ENCODE measurements at places on chromosomes 6 and 20.
A peak's percentile ranks its signal among the peaks of the same experiment; 100 is the strongest.

GRCh38 chr20:46289432-46289831 lies 18.9 kb downstream of the CDH22 start:
- DNase-seq = no peak

- no peak for DNase-seq
These were observed 5.1 kb downstream of the PRND start for GRCh38 chr20:4726710-4727397.

DNA sequence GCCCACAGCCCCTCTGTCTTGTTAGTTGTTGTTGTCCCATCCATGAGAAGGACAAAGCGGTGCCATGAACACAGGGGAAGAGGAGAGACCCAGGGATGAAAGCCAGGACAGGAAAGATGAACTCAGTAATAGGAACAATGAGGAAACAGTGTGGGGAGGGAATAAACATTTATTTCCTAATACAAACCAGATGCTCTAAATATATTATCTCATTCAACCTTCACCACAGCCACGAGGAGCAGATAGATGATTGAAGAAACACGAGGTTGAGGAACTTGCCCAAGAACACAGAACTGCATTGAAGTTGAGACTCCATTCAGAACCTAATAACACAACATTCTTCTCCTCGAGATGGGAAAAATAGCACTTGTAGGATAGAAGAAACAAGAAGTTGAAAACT lies 53.0 kb upstream of the AIG1 start:
- no peak for DNase-seq

DNA sequence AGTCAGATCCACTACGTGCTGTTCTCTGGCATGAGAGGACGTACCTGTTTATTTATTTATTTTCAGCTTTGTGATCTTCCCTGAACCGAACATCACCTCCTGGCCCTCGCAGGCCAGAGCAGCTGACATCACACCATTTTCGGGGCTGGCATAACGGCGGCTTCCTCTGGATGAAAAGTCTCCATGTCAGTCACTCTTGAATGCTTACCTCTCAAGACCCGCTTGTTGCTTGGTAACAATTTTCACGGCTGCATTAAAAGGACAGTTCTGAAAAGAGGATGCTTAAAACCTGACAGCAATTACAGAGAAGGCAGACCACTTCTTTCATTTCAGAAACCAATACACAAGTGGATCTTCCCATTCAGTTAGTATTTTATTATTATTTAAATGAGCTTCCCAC lies 159.8 kb upstream of the CDH4 start:
- no peak for DNase-seq

DNA sequence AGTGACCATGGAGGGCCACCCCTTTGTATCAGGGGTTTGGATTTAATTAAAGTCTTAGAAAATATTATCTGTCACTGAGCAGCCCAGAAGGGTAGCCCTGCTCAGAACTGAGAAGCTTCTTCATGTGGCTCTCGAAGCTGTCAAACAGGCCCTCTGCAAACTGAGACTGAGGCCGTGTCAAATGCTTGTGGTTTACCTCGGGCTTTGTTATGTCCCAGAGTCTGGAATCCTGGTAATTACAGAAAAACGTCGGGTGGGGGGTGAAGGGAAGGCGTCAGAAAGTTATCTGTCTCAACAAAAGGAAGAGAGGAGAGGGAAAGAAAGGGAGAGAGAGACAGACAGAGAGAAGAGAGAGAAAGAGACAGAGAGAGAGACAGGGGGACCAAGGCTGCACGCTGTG lies 200.8 kb downstream of the BMP7 start:
- no peak for DNase-seq

GRCh38 chr20:18056174-18057100 lies 1.3 kb downstream of the OVOL2 start:
- DNase-seq = peak; percentile 89

GRCh38 chr6:42105156-42105648 lies 37.2 kb downstream of the C6orf132 start:
- DNase-seq = no peak

- no peak for DNase-seq
These were observed 363.6 kb upstream of the POU3F2 start for GRCh38 chr6:98470821-98471220.

- DNase-seq = no peak
These were observed 68.1 kb downstream of the CD40 start for GRCh38 chr20:46186210-46186609.

GRCh38 chr6:153591159-153591558 lies 447.9 kb upstream of the OPRM1 start:
- DNase-seq = no peak
